ENCODE measurements at places on chromosomes 2 and 18.
A peak's percentile ranks its signal among the peaks of the same experiment; 100 is the strongest.

GRCh38 chr2:31249009-31249690, 15.2 kb downstream of the EHD3 start:
- no peak for DNase-seq

GRCh38 chr2:232292395-232293154, 86.0 kb upstream of the ALPP start:
- DNase-seq: peak; percentile 12

DNA sequence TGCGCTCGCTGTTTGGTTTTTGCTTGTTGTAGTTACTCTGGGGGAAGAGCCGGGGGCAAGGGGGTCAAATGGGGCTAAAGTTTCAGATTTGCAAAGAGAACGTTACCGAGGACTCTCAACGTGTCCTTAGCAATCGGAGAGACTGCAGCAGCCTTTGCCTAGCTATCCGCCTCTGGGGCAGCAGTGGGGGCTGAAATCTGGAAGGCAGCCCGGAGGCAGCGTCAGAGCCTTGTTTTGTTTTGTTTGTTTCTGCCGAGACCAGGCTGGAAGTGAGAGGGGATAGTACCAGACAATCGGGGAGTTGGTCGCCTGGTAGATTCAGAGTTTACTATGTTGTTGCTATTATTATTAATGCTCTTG, 1.2 kb downstream of the CDH20 start:
- DNase-seq: peak; percentile 76

DNA sequence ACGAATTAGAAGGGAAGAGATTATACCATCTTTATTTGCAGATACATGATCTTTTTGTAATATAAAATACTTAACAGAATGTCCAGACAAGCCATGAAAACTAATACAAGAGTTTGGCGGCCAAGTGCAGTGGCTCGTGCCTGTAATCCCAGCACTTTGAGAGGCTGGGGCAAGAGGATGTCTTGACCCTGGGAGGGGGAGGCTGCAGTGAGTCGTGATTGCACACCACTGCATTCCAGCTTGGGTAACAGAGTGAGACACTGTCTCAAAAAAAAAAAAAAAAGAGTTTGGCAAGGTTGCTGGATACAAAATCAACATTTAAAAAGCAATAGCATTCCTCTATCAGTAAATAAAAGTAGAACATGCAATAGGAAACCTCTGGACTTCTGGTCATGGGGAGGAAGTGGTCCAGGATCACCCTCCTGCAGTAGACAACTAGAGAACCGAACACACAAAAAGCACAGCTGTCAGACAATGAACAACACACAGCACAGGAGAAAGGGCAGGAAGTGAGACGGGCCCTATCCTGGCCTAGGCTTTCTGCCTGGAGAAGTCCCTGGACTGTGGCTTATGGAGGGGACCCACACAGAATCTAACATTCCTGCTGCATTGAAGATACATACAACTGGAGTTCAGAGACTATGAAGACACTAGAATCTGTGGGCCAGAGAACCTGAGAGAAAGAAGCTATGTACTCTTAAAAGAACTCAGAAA, 118.9 kb upstream of the ARL4C start:
- DNase-seq: no peak

GRCh38 chr2:172082944-172083627, 2.2 kb upstream of the DLX1 start:
- no peak for DNase-seq

DNA sequence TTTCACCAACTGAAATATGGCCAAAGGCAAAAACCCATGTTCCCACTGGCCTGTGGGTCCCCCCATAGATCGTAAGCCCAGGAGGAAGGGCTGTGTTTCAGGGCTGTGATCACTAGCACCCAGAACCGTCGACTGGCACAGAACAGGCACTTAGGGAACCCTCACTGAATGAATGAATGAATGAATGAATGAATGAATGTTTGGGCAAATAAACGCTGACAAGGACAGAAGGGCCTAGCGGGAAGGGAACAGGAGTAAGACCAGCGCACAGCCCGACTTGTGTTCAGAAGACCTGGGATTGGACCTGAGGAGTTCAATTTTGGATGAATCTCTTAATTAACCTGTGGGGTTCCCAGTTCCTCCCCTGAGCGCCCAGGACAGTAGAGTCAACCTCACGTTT, 76.2 kb downstream of the TPO start:
- no peak for DNase-seq

DNA sequence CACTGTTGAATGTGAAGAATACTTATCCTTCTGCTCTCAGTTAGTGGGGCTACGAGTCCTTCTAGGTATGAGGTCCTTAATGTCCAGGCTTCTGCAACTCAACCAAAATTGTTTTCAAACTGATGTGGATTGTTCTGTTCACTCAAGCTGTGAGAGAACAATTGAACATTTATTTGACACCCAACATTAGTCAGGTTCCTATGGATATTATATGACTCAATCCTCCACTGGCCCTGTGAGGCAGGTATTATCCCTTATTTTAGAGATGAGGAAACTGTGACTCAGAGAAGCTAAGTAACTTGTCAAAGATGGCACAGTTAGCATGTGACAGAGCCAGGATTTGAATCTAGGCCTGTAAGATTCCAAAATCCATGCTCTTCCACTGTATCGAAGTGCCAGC, 1.2 kb upstream of the LYG2 start:
- DNase-seq: no peak

GRCh38 chr2:157443090-157443489, 799 bp downstream of the CYTIP start:
- DNase-seq: no peak

GRCh38 chr18:78984941-78985784, 5.5 kb downstream of the SALL3 start:
- no peak for DNase-seq
